Stimulated activated CD4-positive, alpha-beta T cell treated with anti-CD3 and anti-CD28 coated beads, Interleukin-12 subunit alpha, Interleukin-12 subunit beta, amount 100 ng/mL, for 24 hours (primary cell): ENCODE measurements at places on chromosomes 12 and 14.

DNA sequence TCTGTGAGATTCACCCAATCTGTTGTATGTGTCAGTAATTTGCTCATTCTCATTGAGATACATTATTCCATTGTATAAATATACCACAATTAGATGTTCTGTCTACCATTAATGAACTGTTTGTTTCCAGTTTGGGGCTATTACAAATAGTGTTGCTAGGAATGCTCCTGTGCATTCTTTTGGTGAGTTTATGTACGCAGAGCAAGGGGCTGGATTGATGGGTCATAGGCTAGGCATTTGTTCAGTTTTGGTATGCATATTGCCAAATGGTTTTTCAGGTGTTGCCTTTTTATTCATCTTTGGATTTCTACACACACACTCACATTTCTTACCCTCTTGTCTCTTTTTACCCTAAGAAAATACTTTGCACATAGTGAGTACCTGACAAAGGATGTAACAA, 93.4 kb downstream of the GPATCH2L start:
- no peak for DNase-seq

DNA sequence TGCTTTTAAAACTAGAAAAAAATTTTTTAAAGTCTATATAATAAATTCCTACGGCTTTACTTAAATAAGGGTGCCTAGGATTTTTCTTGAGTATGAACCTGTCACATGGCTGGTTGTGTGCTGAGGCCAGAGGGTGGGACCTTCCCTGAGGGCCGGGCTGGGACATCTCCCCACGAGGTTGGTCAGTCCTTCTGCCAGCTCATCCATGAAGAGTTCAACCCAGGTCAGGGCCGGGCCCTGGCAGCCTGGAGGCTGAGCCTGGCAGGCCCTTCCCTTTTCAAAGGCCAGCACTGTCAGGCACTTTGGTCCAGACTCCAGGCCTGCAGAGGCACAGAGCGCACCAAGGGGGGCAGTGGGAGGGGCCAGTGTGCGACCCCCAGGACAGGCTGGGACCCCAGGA, 31.7 kb downstream of the TNFAIP2 start:
- DNase-seq = no peak

DNA sequence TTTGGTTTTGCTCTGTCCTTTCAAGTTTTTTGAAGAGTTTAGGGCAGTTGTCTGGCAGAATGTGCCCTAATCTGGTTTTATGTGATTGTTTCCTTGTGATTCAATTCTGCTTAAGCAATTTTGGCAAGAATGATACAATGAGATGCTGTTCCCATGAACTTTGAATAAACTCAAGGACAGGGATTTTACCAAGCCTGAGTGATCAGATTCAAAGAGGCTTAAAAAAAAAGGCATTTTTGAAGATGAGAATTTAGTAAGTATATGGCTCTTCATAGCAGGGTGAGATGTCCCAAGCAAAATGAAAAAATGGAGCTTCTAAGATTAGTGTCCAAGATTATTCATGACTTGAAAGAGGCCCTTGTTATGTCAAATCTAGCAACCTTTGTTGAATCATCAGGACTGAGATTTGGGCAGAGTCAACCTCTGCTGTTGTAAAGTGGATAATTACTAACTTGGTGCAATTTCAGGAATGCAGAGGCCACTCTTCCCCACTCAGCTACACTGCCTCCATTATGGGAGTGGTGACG, 180.6 kb upstream of the NUDT4 start:
- no peak for DNase-seq

DNA sequence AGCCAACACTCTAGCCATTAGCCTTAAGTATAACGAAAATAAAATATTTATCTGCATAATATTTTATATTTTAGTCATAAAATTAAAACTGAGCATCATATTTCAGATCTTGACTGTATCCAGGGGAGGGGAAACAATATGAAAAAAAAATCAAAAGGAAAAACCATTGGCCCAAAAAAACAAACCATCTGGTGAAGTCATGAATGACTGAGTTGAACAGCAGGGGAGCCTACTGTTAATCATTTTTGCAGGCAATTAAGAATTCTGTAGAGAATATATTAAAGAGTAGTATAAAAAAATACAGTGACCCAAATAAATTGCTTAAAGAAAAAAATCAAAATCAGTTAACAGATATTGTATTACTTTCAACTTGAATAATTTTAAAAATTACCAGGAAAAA, 224.8 kb downstream of the C12orf50 start:
- no peak for DNase-seq

DNA sequence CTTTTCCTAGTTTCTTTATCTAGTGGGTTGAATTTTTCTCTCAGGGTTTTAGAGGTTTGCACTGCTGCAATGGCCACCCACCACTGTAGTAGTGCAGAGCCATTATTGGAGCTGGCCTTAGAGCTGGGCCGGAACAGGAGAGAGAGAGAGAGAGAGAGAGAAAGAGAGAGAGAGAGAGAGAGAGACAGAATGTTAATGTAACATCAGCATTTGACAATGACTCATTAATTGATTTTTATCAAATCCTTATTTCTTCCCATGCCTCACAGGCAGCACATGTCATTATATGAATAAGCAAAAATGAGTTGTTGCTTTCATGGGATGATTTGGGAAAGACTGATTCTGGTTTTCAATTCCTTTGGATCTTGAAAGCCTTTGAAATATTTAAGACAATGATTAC, 76.3 kb upstream of the PPP4R3A start:
- no peak for DNase-seq

DNA sequence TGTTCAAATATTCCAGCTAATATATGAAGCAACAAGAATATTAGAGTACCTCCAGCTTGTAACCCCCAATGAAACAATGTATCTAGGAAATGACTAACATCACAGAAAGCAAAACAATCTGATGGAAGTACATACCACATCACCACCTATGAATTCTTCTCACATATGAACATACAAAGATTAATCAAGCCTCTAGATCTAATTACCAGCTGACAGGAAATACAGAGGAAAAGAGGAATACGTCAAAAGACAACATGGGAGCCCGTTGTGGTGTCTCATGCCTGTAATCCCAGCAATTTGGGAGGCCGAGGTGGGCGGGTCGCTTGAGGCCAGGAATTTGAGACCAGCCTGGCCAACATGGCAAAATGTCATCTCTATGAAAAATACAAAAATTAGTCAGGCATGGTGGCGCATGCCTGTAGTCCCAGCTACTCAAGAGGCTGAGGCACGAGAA, 7.5 kb downstream of the NEDD8 start:
- no peak for DNase-seq

DNA sequence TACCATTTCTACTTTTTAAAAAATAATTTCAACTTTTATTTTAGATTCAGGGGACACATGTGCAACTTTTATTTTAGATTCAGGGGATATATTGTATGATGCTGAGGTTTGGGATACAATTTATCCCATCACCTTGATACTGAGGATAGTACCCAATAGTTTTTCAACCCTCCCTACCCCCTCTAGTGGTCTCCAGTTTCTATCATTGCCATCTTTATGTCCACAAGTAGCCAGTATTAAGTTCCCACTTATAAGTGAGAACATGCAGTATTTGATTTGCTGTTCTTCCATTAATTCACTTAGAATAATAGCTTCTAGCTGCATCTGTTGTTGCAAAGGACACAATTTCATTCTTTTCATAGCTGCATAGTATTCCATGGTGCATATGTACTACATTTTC, 162.5 kb downstream of the ANKS1B start:
- no peak for DNase-seq

DNA sequence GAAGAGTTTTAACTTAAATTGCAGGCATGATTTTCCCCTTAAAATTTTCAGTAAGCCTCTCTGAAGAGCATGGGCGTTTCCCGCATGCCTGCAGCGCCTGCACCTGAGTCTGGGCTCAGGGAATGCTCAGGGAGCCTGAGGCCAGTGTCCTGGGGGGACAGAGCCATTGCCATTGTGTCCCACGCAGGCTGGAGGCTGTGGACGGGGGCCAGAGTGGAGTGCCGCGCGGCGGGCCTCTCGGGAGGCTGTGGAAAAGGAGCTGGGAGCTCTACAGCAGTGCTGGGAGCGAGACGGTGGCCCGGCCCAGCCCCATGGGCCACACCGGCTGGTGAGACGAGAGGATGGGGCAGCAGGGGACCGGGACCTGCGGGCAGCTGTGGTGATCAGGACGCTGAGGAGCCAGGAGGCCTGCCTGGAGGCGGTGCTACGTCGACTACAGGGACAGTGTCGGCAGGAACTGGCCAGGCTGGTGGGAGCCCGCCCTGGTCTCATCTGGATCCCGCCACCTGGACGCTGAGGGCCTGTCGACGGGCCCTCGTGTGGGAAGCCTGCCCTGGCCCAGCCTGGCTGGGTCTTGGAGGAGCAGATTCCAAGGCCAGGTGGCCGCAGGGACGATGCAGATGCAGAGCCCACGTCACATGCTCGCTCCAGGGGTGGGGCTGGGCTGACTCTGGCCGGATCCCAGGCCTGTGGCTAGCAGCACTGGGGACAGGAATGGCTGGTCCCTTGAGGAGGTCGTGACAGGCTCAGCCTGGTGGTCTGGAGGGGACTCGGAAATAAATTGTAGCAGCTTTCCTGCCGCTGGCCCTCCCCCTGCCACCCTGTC, 7.6 kb downstream of the TEDC1 start:
- no peak for DNase-seq

DNA sequence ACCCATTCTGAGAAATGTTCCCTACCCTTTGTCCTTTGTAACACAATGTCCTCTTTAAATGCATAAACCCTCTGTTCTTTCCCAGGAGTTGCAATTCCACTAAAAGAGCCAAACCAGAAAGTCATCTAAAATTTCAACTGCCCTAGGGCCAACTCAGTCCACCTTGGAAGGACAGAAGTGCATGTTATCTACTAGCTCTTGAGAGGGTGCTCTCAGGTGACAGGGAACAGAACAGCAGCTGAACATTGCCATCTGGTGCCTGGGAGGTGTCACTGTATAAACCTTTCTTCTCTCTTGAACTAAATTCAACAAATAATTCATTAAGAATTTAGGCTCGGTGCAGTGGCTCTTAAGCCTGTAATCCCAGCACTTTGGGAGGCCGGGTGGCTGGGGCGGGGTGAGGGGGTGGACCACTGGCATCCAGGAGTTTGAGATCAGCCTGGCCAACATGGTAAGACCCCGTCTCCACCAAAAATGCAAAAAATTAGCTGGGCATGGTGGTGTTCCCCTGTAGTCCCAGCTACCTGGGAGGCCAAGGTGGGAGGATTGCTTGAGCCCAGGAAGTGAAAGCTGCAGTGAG, 10.3 kb upstream of the FERMT2 start:
- DNase-seq = peak; percentile 15

GRCh38 chr14:54629183-54629582, 62.3 kb downstream of the SAMD4A start:
- DNase-seq = no peak

DNA sequence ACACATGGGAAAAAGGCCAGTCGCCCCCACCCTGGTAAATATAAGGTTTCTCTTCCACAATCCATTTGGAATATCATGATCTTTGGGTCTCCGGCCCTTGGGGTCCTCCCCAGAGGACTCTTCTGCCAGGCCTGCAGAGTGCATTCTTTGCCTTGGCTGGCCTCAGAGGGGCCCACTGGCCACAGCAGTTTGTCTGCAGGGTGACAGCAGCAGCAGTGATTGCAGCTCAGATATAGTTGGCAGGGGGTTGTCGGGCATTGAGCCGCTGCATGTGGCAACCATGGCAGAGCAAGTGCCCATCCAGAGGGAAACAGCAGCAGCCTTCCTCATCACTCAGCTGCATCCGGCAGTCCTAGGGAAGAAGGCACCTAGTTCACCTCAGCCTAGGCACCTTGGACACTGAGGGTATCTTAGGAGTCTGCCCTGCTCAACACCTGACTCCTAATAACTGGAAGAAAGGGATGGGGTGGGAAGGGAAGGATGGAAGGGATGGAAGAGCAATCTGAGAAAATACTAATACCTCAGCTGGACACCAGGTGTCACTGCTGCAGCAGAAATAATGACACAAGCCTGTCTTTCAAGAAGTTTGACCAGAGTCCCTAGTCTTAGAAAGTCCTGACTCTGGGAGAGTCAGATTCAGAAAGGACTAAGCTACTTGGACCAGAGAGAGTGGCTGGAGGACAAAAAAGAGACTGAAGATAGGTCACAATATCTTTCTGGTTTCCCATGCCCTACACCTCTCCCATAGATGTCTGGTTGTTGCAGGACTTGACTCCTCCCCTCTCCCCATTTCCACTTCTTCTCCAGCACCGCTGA, 8.9 kb downstream of the AJUBA start:
- no peak for DNase-seq

- no peak for DNase-seq
Measured at GRCh38 chr14:29148221-29148620, 381.6 kb downstream of the FOXG1 start.
